ENCODE measurements at places on chromosomes 11 and 22. TPM values are rescaled to one million over a fixed set of nuclear protein-coding genes. Genes with fewer than 3 reads are reported as not detected.

Gene SLC43A1
- total RNA-seq = 12.7 TPM

DNA sequence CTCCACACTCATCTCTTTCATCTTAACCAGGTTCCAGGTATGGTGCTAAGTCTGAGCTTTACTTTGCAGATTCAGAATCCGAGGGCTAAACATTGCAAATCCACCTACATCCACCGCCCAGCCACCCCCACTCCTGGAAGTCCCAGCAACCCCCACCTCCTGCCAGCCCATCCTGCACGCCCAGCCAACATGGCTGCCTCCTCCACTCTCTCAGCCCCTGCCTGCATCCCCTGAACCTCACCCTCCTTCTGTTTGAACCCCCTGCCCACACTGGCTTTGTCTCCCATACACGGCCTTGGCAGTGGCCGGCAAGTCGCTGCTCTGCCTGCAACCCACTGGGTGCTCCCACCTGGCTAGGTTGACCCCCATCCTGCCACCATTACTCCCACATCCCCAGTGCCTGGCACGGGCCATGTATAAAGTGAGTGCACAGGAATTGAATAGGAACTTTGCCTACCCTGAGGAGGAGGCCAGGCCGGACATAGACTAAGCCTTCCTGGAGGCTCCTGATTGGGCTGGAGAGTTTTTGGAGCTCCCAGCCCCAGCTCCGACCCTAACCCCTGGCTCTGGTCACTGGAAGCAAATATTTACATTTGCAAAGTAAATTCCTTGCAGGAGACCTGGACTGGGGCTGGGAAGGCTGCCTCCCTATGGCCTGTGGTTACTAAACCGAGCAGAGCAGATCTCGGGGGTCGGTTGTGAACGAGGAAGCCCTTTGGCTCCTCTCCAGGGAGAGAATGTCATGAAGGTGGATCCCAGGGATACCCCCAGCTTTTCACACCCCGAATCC lies 14.4 kb downstream of the EMID1 start:
- no peaks in the 10 kb centered on the region for H3K27me3 ChIP-seq
- no peaks in the 10 kb centered on the region for H3K36me3 ChIP-seq
- DNase-seq = no peak
- H3K27ac ChIP-seq = no peak overlapping the region
- H3K4me1 ChIP-seq = peaks cover 2% of the 10 kb centered on the region

- H3K4me1 ChIP-seq = peaks cover 59% of the 10 kb centered on the region
- H3K36me3 ChIP-seq = no peaks in the 10 kb centered on the region
- no peak overlapping the region for H3K27ac ChIP-seq
- DNase-seq = no peak
- no peak overlapping the region for H3K4me3 ChIP-seq
- no peaks in the 10 kb centered on the region for H3K27me3 ChIP-seq
Observed at GRCh38 chr11:93532281-93532789, 10.9 kb downstream of the SMCO4 start.

GRCh38 chr11:34366522-34366921 lies 8.7 kb upstream of the ABTB2 start:
- no peaks in the 10 kb centered on the region for H3K4me1 ChIP-seq
- H3K27me3 ChIP-seq = no peaks in the 10 kb centered on the region
- H3K27ac ChIP-seq = no peak overlapping the region
- H3K4me3 ChIP-seq = no peak overlapping the region

DNA sequence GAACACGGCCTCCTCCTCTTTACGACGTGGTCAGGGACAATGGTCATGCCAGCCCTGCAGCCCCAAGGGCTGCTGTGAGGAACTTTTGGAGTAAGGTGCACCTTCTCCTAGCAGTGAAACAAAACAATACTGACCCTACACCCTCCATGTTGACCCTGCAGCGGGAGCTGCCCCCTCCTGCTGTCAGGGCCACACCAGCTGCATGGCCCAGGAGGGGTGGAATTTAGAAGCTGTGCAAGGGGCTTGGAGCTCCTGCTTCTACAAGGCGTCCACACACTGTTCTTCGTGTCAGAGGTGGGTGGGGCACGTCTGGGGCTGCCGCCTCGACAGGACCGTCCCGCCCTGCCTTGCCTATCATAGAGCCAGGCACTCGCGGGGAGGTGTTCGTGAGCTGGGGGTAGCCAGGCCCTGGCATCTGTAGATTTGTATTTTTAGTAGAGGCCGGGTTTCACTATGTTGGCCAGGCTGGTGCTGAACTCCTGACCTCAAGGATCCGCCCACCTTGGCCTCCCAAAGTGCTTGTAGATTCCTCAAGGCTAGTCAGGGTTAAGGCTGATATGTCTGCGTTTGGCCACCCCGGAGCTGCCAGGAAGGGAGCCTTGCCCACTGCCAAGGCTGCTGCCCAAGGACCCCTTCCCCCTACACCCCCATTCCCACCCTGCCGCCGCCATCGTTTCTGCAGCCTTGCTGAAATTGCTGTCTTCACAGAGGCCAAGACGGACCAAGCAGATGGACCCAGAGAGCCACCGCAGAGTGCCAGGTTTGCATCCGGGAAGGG lies 15.9 kb downstream of the INCENP start:
- no peak for DNase-seq
- H3K4me1 ChIP-seq = no peaks in the 10 kb centered on the region
- H3K27me3 ChIP-seq = no peaks in the 10 kb centered on the region
- no peak overlapping the region for H3K27ac ChIP-seq

DNA sequence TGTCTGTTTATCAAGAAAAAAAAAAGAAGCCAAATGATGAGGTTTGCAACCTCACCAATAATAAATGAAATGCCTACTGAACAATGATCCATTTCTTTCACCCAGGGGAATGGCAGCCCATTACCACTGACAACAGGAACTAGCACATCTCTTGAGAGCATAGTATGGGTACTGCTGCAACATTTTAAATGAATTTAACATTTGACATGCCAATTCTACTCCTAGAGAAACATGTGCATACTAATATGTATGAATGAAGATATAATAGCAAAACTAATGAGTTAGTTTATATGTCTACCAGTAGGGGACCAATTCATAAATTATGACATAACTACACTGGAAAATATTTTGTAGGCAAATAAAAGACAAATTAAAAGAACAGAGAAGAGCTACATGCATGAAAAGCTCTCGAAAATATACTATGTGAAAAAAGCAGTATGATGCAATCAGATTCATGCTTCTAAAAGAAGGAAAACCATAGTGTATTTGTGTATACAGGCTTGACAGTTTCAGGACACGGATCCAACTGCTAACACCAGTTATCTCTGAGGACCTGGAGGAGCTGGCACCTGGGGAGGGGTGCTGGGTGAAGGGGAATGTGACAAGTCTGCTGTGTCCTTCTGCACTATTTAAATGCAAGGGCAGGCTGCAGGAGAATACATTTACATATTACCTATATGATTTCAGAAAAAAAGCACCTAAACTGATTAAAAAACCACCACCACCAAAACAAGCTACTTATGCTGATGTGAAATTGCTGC lies 6.9 kb downstream of the SMCO4 start:
- H3K27me3 ChIP-seq = no peaks in the 10 kb centered on the region
- no peak overlapping the region for H3K4me3 ChIP-seq
- no peak overlapping the region for H3K27ac ChIP-seq
- H3K36me3 ChIP-seq = no peaks in the 10 kb centered on the region
- DNase-seq = no peak
- H3K4me1 ChIP-seq = peaks cover 30% of the 10 kb centered on the region

- H3K4me1 ChIP-seq = peaks cover 6% of the 10 kb centered on the region
- no peaks in the 10 kb centered on the region for H3K27me3 ChIP-seq
- H3K4me3 ChIP-seq = no peak overlapping the region
- peak overlapping the region; percentile 59 for H3K27ac ChIP-seq
- DNase-seq = no peak
- H3K36me3 ChIP-seq = no peaks in the 10 kb centered on the region
Observed at GRCh38 chr22:27747396-27748221, 53.9 kb downstream of the MN1 start.

- peaks cover 40% of the 10 kb centered on the region for H3K4me1 ChIP-seq
- DNase-seq = no peak
- H3K4me3 ChIP-seq = no peak overlapping the region
- H3K27ac ChIP-seq = no peak overlapping the region
Observed at GRCh38 chr11:10287766-10288715, 6.0 kb downstream of the SBF2 start.

- H3K27ac ChIP-seq = no peak overlapping the region
- H3K27me3 ChIP-seq = no peaks in the 10 kb centered on the region
- H3K4me1 ChIP-seq = no peaks in the 10 kb centered on the region
Observed at GRCh38 chr11:114775875-114776621, 97.7 kb downstream of the NXPE2 start.

GRCh38 chr11:58801974-58802545 lies 42.4 kb downstream of the GLYATL2 start:
- H3K36me3 ChIP-seq = no peaks in the 10 kb centered on the region
- no peaks in the 10 kb centered on the region for H3K4me1 ChIP-seq

- H3K27ac ChIP-seq = no peak overlapping the region
- no peak for DNase-seq
- H3K4me1 ChIP-seq = no peaks in the 10 kb centered on the region
- H3K36me3 ChIP-seq = no peaks in the 10 kb centered on the region
- peaks cover 33% of the 10 kb centered on the region for H3K27me3 ChIP-seq
- H3K4me3 ChIP-seq = no peak overlapping the region
Observed at GRCh38 chr22:42431401-42432019, 693 bp downstream of the NFAM1 start.

- H3K36me3 ChIP-seq = no peaks in the 10 kb centered on the region
- H3K27ac ChIP-seq = no peak overlapping the region
- H3K4me3 ChIP-seq = no peak overlapping the region
- DNase-seq = no peak
- H3K4me1 ChIP-seq = no peaks in the 10 kb centered on the region
- H3K27me3 ChIP-seq = peaks cover 5% of the 10 kb centered on the region
Observed at GRCh38 chr11:131691181-131692041, 321.0 kb downstream of the NTM start.

DNA sequence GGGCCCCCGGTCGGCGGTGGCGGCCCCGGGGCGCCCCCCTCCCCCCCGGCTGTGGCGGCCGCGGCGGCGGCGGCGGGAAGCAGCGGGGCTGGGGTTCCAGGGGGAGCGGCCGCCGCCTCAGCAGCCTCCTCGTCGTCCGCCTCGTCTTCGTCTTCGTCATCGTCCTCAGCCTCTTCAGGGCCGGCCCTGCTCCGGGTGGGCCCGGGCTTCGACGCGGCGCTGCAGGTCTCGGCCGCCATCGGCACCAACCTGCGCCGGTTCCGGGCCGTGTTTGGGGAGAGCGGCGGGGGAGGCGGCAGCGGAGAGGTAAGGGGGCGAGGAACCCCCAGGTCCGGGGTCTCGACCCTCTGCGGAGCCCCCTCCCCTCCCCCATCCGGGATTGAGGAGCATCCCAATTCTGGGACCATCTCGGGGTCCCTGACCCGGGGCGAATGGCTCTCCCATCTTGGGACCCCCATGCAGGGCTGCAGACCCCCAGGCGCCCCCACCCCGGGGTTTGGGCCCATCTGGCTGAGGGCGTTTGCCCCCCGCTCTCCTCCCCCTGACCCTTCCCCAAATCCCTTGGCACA lies 431 bp downstream of the KMT2A start:
- peak overlapping the region; percentile 90 for H3K27ac ChIP-seq
- no peaks in the 10 kb centered on the region for H3K36me3 ChIP-seq
- no peak for DNase-seq
- H3K27me3 ChIP-seq = no peaks in the 10 kb centered on the region

- no peaks in the 10 kb centered on the region for H3K36me3 ChIP-seq
- H3K27ac ChIP-seq = peak overlapping the region; percentile 75
- H3K4me1 ChIP-seq = peaks cover 82% of the 10 kb centered on the region
- no peak overlapping the region for H3K4me3 ChIP-seq
- peak; percentile 47 for DNase-seq
Observed at GRCh38 chr11:47501101-47501500, 51.8 kb downstream of the CELF1 start.

DNA sequence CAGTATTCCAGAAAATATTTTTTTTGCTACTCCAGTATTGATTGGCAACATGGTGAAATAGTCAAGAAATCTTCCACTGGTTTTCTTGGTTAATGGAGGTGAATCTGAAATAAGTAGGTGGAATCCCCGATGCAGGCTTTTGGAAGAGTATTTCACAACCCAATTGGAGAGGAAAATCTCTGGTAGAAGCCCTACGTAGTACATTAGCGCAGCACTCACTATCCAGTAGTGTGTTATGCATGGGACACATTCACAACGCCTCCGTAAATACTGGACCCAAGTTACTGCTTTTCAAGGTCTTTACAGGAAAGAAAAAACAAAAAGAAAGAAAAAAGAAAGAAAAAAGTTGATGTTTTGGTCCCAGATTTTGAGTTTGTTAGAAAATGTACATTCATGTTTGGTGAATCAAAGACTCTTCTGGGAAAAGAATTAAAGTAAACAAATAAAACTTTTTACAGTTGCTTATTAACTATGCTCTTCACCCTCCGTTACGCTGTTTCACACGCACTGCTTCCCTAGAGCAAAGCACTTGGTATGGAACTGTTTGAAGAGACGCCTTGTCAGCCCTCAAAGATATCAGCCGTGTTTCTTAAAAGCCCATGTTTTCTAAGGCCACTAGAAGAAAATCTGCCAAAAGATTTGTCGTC lies 170.4 kb upstream of the CTSC start:
- H3K4me1 ChIP-seq = no peaks in the 10 kb centered on the region
- DNase-seq = no peak
- no peaks in the 10 kb centered on the region for H3K36me3 ChIP-seq
- H3K27ac ChIP-seq = no peak overlapping the region
- H3K27me3 ChIP-seq = peaks cover 30% of the 10 kb centered on the region

DNA sequence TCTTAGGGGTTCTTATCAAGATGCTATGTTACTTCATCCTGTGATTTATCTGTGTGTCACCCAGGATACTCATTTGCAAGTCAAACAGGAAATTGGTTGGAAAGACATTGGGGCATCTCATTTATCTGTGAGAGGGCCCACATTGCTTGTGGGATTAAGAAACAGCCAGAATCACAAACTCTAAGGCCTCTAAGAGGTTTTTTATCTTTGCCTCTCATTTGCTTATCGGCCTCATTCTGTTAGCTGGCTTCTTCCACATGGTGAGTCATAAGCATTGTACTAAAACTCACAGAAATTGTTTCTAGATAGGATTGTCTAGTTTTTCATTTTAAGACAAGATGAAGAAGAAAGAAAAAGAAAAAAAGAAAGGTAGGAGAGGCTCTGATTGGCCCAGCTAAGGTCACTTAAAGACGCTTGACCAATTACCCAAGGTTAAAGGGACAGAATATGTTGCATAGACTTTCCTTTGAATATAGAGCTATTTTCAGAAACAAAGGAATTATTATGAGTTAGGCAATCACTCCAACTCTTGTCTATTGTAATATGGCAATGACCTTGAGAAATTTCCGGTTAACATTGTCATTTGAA lies 121.9 kb downstream of the ARHGAP42 start:
- no peak overlapping the region for H3K4me3 ChIP-seq
- no peak for DNase-seq
- no peaks in the 10 kb centered on the region for H3K27me3 ChIP-seq

- no peak for DNase-seq
- H3K4me3 ChIP-seq = no peak overlapping the region
- no peaks in the 10 kb centered on the region for H3K27me3 ChIP-seq
- peaks cover 31% of the 10 kb centered on the region for H3K4me1 ChIP-seq
- no peaks in the 10 kb centered on the region for H3K36me3 ChIP-seq
- H3K27ac ChIP-seq = no peak overlapping the region
Observed at GRCh38 chr22:29385748-29386147, 2.6 kb downstream of the AP1B1 start.
